ENCODE measurements at places on chromosomes 12 and 14. TPM values are rescaled to one million over a fixed set of nuclear protein-coding genes. Genes with fewer than 3 reads are reported as not detected.

Gene CLEC4D
- not detected for total RNA-seq

Gene PROX2
- total RNA-seq: not detected

Gene CLEC1B
- total RNA-seq: not detected

Gene SIX1
- 0.12 TPM for total RNA-seq

Gene GARIN6
- not detected for total RNA-seq

Gene APOLD1
- 13.2 TPM for total RNA-seq

Gene OR9K2
- total RNA-seq: not detected

Gene HSPA2
- total RNA-seq: 5.8 TPM

Gene CRIP1
- total RNA-seq: 0.50 TPM

Gene LRRIQ1
- total RNA-seq: 0.62 TPM

Gene CACNA1C
- 3.1 TPM for total RNA-seq

Gene CCDC88C
- total RNA-seq: 0.87 TPM

Gene MYF5
- total RNA-seq: not detected

Gene CD163
- not detected for total RNA-seq

Gene RFX4
- total RNA-seq: not detected

Gene PDE3A
- total RNA-seq: 1.4 TPM

Gene KLRC3
- not detected for total RNA-seq

Gene DPY19L2
- 4.2 TPM for total RNA-seq

Gene DPF3
- total RNA-seq: 3.1 TPM

Gene TAS2R50
- 3.5 TPM for total RNA-seq

Gene MED6
- 34.4 TPM for total RNA-seq

Gene SLC22A17
- 8.1 TPM for total RNA-seq

Gene EXD2
- total RNA-seq: 23.1 TPM

Gene IL23A
- not detected for total RNA-seq

Gene GPR162
- 6.0 TPM for total RNA-seq

Gene NINJ2
- total RNA-seq: 0.77 TPM

Gene LRRK2
- total RNA-seq: 9.6 TPM

Gene CFAP73
- total RNA-seq: not detected

Gene DHH
- 0.12 TPM for total RNA-seq

Gene NRL
- 1.00 TPM for total RNA-seq

Gene KRT2
- not detected for total RNA-seq

Gene RIPK3
- 0.50 TPM for total RNA-seq

Gene ZNF384
- total RNA-seq: 10.3 TPM

Gene MDM1
- total RNA-seq: 22.4 TPM

Gene LBHD2
- not detected for total RNA-seq

Gene CLEC1A
- not detected for total RNA-seq

Gene ABCC9
- 37.9 TPM for total RNA-seq

Gene KRT77
- total RNA-seq: not detected

Gene TSPAN11
- under 0.01 TPM for total RNA-seq

Gene PLCZ1
- not detected for total RNA-seq

Gene BHLHE41
- 6.4 TPM for total RNA-seq

Gene NDRG2
- total RNA-seq: 0.44 TPM

Gene RNF10
- total RNA-seq: 133 TPM

Gene GRIP1
- 3.5 TPM for total RNA-seq

Gene NKX2-1
- total RNA-seq: not detected

Gene PRH2
- total RNA-seq: 0.50 TPM

Gene OVCH1
- under 0.01 TPM for total RNA-seq
